ENCODE measurements at places on chromosomes 6 and 20.

DNA sequence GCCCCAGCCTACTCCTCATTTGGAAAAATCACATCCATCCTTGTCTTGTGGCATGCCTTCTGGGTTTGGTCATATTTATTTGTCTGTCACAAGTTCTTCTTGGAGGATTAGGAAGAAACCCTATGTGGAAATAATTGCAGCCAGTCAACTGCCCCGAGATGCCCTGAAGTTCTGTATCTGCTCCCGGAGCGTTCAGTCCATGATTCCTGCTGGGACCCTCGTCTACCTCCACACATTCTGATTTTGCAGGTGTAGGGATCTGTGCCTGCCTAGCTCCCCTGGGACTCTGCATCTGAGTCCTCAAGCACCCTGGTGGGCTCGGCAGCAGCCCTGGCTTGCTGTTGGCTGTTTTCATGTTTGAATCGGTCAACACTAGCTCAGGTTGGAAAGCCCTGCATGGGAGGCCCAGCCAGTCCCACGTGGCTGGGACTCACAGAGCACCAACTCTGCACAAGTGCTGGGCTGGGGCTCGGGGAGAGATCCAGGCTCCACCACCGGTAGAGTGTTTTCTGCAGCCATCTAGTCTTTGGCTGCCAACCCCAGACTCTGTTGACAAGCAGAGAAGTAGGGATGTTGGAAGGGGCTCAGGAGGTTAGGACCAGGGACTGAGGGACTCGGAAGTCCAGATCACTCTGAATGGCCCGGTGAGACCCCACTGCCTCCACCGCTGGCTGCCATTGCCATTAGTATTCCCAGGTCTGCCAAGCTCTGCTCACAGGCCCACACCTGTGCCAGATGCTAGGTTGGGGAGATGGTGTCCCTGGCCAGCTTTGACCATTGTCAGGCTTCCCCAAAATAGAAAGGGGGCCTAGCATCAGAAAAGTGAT, 183.5 kb upstream of the CST7 start:
- no peak overlapping the region for H3K27ac ChIP-seq
- DNase-seq = no peak
- no peak overlapping the region for H3K4me3 ChIP-seq
- H3K4me1 ChIP-seq = no peaks in the 10 kb centered on the region
- H3K27me3 ChIP-seq = no peaks in the 10 kb centered on the region
- no peaks in the 10 kb centered on the region for H3K36me3 ChIP-seq

DNA sequence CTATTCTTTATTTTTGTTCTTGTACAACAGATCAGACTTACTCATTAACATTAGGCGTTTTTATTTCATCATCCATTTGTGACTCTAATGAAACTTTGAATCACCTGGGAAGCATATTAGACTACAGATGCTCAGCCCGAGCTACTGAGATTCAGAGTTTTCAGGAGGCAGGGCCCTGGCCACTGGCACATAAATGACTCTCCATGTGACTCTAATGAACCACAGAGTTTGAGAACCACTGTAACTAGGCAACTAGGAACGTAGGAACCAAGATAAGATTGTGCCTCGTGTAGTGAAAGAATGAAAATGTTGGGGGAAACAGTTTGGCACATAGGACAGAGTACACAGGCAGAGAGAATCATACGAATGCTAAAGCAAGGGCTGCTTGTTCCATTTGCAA, 405.9 kb upstream of the BTBD3 start:
- no peaks in the 10 kb centered on the region for H3K27me3 ChIP-seq
- DNase-seq = no peak
- H3K4me3 ChIP-seq = no peak overlapping the region
- no peaks in the 10 kb centered on the region for H3K4me1 ChIP-seq
- no peaks in the 10 kb centered on the region for H3K36me3 ChIP-seq

DNA sequence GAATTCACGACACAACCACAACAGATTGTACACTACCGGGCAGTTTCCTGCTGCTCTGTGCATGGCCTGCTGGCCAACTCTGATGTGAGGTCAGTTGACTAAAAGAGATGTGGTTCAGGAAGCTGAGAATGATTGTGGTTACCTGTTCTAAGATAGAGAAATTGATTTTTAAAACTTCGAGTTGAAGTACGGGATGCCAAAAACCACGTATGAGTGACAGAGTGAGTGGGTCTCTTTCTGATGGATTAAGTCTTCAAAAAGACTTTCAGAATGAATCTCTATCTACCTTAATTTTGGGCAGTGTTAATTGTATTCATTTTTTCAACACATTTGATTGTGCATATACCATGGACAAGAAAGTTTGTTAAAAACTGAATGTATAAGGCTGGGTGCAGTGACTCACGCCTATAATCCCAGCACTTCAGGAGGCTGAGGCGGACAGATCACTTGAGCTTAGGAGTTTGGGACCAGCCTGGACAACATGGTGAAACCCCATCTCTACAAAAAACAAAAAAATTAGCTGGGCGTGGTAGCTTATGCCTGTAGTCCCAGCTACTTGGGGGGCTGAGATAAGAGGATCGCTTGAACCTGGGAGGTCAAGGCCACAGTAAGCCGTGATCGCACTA, 121.2 kb downstream of the SGK1 start:
- no peaks in the 10 kb centered on the region for H3K36me3 ChIP-seq
- peaks cover 28% of the 10 kb centered on the region for H3K4me1 ChIP-seq
- H3K27ac ChIP-seq = peak overlapping the region; percentile 58
- peak overlapping the region; percentile 17 for H3K4me3 ChIP-seq
- DNase-seq = peak; percentile 88

- no peak for DNase-seq
- no peaks in the 10 kb centered on the region for H3K36me3 ChIP-seq
- H3K27me3 ChIP-seq = no peaks in the 10 kb centered on the region
- no peaks in the 10 kb centered on the region for H3K4me1 ChIP-seq
These were observed 92.7 kb downstream of the L3MBTL3 start for GRCh38 chr6:130111031-130111430.

DNA sequence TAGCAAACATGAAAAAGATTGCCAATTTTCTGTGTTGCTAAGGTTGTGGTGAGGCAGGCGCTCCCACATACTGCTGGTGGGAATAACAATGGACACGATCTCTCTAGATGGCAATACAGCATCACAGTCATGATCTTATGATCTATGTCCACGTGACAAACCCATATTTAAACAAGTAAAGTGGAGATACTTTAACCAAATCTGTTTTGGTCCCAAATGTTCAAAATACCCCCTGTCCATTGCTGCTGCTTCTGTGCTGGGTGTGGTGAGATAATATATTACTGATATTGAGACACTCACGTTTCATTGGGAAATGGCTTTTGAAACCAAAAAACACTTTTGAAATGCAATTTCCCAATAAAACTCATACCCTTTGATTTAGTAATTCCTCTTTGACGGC, 23.0 kb downstream of the SIRPD start:
- H3K36me3 ChIP-seq = no peaks in the 10 kb centered on the region
- H3K4me1 ChIP-seq = peaks cover 41% of the 10 kb centered on the region
- H3K4me3 ChIP-seq = no peak overlapping the region
- no peak for DNase-seq
- no peak overlapping the region for H3K27ac ChIP-seq

GRCh38 chr6:42787063-42787472, 5.2 kb downstream of the BICRAL start:
- no peak for DNase-seq
- H3K36me3 ChIP-seq = no peaks in the 10 kb centered on the region
- no peaks in the 10 kb centered on the region for H3K27me3 ChIP-seq
- peaks cover 18% of the 10 kb centered on the region for H3K4me1 ChIP-seq

DNA sequence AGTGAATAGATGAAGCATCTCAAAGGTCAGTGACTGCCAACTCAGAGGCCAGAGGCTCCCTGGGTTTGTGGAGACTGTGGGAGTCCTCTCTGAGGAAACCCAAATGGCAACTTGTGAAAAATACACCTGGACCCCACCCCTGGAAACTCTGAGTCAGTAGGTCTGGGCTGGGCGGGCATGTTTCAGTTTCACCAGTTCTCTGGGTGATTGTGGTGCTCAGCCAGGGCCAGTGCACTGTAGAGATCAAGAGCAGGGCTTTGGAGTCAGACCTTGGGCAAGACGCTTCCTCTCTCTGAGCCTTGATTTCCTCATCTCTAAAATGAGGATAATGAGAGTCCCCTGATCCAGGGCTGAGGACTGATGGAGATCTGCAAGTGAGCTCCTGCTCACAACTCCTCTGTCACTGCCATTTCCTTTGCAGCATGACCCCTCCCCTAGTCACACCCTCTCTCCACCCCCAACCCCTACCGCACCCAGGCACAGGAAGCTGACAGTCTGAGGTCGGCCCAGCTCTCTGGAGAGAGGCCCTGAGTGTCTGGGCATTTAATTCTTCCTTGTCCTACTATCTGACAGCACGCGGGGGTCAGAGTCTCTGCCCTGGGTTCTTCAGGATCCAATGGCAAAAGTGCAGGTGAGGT, 5.1 kb downstream of the DEF6 start:
- peak overlapping the region; percentile 93 for H3K27ac ChIP-seq
- H3K27me3 ChIP-seq = no peaks in the 10 kb centered on the region
- peak; percentile 94 for DNase-seq
- no peaks in the 10 kb centered on the region for H3K36me3 ChIP-seq
- H3K4me3 ChIP-seq = peak overlapping the region; percentile 43

- peaks cover 24% of the 10 kb centered on the region for H3K4me1 ChIP-seq
- H3K4me3 ChIP-seq = peak overlapping the region; percentile 48
- peak; percentile 47 for DNase-seq
- peak overlapping the region; percentile 77 for H3K27ac ChIP-seq
These were observed 24.3 kb upstream of the KIAA0408 start for GRCh38 chr6:127483399-127484055.

- H3K27ac ChIP-seq = no peak overlapping the region
- DNase-seq = no peak
These were observed 23.6 kb downstream of the GSTA2 start for GRCh38 chr6:52739627-52740026.

DNA sequence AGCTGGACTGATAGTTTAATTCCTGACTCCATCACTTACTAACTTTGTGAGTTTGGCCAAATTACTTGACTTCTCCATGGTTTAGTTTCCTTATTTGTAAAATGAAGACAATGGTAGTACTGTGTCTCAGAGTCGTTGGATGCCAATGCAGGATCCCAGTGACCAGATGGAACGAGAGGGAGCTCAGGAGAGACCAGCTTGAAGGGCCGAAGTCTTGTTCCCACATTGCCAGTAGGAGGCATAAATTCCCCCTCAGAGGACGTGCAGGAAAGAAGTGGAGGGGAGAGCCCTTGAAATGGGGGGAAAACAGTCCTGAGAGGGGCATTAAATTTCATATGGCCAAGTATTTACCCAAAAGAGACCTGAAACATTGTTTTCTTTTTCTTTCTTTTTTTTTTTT, 2.1 kb upstream of the MUC22 start:
- no peaks in the 10 kb centered on the region for H3K4me1 ChIP-seq
- H3K36me3 ChIP-seq = no peaks in the 10 kb centered on the region
- 0 out of 2 replicates have a peak, but pooled peaks cover 5% of the 10 kb centered on the region for H3K27me3 ChIP-seq
- no peak overlapping the region for H3K4me3 ChIP-seq
- no peak for DNase-seq
- H3K27ac ChIP-seq = no peak overlapping the region

DNA sequence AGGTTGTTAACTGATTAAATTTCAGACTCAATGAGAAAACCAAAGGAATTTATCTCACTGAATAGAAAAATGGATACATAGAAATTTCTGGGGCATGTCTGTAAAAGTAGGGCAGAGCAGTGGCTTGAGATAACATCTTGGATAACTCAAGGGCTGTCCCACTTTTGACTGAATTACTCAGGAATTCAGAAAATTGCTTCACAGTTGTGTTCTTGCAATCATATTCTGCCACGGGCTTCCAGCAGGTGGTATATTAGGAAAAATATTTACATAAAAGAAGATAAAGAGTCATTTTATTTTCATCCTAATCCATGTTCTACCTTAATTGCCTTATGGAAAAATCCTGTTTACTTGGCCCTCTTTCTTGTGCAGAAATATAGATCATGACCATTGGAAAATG, 156.4 kb upstream of the AKIRIN2 start:
- H3K4me1 ChIP-seq = no peaks in the 10 kb centered on the region
- H3K36me3 ChIP-seq = no peaks in the 10 kb centered on the region
- no peaks in the 10 kb centered on the region for H3K27me3 ChIP-seq

DNA sequence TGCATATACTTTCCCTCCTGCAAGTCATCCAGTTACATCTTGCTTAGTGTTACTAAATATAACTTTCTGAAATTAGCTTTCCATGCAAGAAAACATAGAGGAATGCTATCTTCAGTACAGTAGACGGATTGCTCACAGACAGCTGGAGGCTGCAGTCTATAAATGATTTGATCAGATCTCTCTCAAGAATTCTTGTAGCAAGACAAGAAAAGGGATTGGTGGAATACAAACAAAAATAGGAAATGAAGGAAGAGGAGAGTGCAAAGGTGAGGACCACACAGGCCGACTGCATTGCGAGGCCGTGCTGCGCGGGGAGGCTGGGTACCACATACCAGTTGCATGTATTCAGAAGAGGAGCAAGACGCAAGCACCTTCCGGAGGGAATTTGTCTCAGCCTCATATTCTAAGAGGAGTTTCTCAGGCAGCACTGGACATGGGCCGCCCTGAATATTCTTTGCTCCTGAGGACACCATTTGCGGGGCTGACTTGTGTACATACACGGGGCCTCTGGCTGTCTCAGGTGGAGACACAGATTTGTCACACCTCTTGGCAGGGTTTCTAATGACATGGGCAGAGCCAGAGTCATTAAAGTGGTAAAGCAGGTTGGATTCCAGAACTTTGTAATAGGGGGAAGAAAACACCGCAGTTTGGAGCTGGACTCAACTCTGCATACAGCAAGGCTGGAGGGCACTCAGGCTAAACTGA, 22.7 kb upstream of the KIF25 start:
- H3K36me3 ChIP-seq = no peaks in the 10 kb centered on the region
- no peak for DNase-seq
- H3K27ac ChIP-seq = no peak overlapping the region

- H3K4me3 ChIP-seq = no peak overlapping the region
- no peak overlapping the region for H3K27ac ChIP-seq
- DNase-seq = no peak
- H3K36me3 ChIP-seq = no peaks in the 10 kb centered on the region
- H3K4me1 ChIP-seq = no peaks in the 10 kb centered on the region
- no peaks in the 10 kb centered on the region for H3K27me3 ChIP-seq
These were observed 39.7 kb upstream of the HTR1B start for GRCh38 chr6:77502981-77503380.

DNA sequence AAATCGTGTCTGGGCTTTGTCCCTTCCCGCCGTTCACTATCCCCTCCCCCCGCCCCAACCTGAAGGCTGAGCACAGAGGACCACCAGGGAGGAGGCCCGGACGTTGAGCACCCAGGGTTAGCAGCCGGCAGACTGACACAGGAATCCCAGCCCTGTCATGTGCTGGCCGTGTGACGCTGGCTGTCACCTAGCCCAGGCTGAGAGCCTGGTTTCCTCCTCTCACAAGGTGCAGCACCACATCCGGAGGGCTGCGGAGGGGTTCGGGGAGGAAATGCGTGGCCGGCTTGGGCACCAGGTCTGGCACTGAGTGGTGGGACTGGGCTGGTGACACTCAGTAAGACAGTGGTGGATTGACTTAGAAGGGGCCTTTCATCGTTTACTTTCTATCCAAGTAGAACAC, 4.6 kb upstream of the LSM14B start:
- peaks cover 16% of the 10 kb centered on the region for H3K4me1 ChIP-seq
- DNase-seq = peak; percentile 66
- H3K4me3 ChIP-seq = no peak overlapping the region
- peaks cover 26% of the 10 kb centered on the region for H3K27me3 ChIP-seq

- no peaks in the 10 kb centered on the region for H3K36me3 ChIP-seq
- H3K4me1 ChIP-seq = peaks cover 6% of the 10 kb centered on the region
- H3K4me3 ChIP-seq = no peak overlapping the region
- peak; percentile 54 for DNase-seq
- H3K27me3 ChIP-seq = no peaks in the 10 kb centered on the region
These were observed 528.3 kb upstream of the FLRT3 start for GRCh38 chr20:14865731-14866130.
